ELR (cell line): ENCODE measurements at places on chromosomes 4 and X.

DNA sequence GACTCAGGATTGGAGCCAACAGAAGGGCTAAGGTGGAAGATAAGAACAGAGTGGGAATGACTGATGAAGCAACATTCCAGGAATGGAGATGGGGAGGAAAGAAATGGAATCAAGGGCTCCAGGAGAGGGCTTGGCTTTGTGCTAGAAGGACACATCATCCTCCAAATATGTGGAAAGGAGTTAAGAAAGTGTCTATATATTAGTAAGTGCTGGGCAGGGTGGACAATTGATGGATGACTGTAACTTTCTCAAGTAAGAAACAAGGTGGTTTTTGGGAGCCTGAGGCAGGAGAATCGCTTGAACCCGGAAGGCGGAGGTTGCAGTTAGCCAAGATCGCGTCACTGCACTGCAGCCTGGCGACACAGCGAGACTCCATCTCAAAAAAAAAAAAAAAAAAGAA, 71.6 kb upstream of the NFKB1 start:
- DNase-seq, result peak; percentile 93

- no peak for DNase-seq
These were observed 64.9 kb downstream of the DOCK11 start for GRCh38 chrX:118560489-118560888.

DNA sequence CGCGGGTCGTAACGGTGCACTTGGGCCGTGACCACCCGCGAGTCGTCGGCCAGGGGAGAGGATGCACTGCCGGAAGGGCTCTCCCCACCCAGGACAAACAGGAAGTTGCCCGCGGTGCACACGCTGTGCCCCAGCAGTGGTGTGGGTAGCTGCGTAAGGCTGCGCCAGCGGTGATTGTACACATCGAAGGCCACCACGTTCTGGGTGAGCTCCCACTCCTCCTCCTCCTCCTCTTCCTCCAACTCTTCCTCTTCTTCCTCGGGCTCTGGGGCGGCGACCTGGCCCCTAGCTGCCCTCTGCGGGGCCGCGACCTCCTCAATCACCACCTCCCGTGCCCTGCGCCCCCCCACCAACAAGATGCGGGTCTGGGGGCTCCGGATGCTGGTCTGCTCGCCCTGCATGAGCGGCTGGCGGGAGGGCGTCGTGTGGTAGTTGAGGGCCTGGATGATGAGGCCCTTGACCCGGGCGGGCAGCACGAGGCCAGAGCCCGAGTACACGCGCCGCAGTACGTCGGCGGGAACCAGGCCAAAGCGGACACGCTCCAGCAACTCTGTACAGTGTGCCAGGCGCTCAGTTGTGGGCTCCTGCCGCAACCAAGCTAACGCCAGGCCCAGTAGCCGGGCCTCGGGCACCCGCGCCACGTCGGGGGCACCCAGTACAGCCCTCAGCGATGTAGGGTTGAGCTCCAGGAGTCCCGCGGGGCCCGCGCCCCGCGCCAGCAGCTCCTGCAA, 1.4 kb downstream of the KLHL34 start:
- no peak for DNase-seq

- no peak for DNase-seq
These were observed 20.2 kb downstream of the SETD7 start for GRCh38 chr4:139535871-139536234.

GRCh38 chrX:154091678-154092077, 5.8 kb downstream of the MECP2 start:
- DNase-seq, result no peak

DNA sequence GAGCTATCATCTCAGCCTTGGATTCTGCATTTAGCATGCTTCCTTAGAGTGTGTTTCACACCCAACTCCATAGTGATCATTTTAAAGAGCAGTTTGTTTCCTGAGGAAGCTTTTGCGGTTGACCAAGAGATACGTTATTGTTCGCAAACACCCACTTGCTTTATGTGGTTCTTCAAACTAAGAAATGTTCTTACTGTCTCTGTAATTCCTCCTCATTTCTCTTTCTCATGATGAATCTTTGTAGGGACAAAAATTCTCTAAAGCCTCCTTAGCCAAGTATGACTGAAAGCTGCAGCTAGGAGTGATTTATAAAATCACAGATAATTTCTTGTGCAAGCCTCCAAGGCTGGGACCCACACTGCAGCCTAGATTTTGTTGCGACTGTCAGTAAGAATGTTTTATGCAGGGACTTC, 10.0 kb downstream of the TNIP3 start:
- no peak for DNase-seq

GRCh38 chrX:56397636-56398035, 165.5 kb downstream of the KLF8 start:
- DNase-seq, result no peak

DNA sequence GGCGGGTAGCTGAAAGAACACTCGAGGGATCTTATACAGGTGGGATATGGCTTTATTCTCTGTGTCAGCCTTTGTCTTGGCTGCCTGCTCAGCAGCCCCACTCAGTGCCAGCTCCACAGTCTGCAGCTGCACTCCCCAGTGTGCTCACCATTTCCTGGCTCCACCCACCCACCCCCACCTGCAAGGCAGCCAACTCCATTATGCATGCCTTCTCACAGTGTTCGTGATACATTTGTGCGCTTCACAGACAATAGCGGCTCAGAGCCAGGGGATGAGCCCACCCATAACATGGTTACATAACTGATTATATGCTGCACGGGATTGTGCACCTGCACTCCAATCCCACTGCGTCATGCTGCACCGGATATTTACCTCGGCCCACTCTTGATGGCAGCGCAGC, 8.8 kb upstream of the TMEM128 start:
- DNase-seq, result no peak

- DNase-seq, result no peak
These were observed 504.9 kb downstream of the RAPGEF2 start for GRCh38 chr4:159607809-159608208.

- no peak for DNase-seq
These were observed 5.3 kb downstream of the ASB11 start for GRCh38 chrX:15310117-15310516.

GRCh38 chr4:71648448-71648847, 135.4 kb downstream of the GC start:
- DNase-seq, result no peak

DNA sequence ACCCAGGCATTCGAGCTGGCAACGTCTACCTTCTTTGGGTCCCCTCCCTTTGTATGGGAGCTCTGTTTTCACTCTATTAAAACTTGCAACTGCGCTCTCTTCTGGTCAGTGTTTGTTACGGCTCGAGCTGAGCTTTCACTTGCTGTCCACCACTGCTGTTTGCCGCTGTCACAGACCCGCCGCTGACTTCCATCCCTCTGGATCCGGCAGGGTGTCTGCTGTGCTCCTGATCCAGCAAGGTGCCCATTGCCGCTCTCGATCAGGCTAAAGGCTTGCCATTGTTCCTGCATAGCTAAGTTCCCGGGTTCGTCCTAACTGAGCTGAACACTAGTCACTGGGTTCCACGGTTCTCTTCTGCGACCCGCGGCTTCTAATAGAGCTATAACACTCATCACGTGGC, 183.5 kb upstream of the GALNTL6 start:
- DNase-seq, result no peak

GRCh38 chrX:85084770-85085393, 81.2 kb downstream of the APOOL start:
- peak; percentile 36 for DNase-seq

GRCh38 chrX:86981326-86981879, 536.2 kb upstream of the KLHL4 start:
- DNase-seq, result no peak

- DNase-seq, result peak; percentile 61
These were observed 63.2 kb downstream of the QDPR start for GRCh38 chr4:17448689-17449088.

- DNase-seq, result peak; percentile 40
These were observed 9.0 kb upstream of the MAGEA8 start for GRCh38 chrX:149871940-149872339.
